D341Med (cell line): ENCODE measurements at places on chromosomes 3 and 15.

DNA sequence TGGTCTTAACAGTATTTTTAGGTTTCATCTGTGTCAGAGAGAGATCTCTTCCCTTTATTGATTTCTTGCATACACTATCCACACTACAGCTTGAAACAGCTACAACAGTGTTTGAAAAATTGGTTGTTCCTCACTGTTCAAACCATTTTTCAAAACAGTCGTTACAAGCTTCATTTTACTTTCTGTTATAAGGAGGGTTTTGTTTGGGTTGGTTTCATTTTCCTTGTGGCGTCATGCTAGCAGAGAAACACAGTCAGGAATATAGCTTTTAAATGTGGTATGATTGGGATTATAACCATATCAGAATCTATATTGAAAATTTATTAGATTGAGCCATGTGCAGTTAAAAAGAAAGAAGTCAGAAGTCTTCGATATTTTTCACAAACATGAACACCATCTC, 400.6 kb downstream of the ZBTB20 start:
- no peak for DNase-seq

- no peak for DNase-seq
Observed at GRCh38 chr3:82745544-82745943, 984.1 kb upstream of the GBE1 start.

- no peak for DNase-seq
Observed at GRCh38 chr15:40388941-40389823, 6.7 kb downstream of the KNSTRN start.

GRCh38 chr3:90184861-90185260, 1077.4 kb downstream of the EPHA3 start:
- no peak for DNase-seq

DNA sequence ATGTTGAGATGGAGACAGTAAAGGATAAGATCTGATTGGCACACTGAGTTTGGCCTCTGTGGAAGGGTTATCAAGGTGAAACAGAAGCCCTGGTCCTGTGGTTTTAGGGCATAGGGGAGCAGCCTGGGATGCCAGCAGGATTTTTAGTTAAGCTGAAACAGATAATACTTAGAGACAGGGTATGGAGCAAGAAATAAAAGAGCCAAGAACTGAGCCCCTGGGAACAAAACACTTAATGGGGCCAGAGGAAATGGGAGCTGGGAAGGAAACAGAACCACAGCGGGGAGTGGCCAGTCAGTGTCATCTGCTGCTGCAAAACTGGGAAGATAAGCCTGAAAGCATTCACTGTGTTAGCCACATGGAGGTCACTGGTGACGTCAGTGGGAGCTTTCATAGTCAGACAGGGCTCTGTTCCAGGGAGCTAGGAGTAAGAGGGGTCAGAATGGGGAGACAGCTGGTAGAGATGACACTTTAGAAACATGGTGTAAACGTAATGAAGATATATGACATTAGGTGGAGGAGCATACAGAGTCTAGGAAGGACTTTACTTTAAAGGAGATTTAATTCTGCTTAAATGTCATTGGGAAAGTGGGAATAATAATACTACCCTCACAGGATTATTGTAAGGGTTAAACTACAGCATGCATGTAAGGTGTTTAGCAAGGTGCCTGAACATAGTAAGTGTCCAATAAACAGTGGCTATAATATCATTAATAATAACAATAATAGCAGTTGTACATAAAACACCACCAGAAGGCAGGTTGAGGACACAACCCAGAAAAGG, 172.7 kb upstream of the CTNNB1 start:
- DNase-seq, result no peak

DNA sequence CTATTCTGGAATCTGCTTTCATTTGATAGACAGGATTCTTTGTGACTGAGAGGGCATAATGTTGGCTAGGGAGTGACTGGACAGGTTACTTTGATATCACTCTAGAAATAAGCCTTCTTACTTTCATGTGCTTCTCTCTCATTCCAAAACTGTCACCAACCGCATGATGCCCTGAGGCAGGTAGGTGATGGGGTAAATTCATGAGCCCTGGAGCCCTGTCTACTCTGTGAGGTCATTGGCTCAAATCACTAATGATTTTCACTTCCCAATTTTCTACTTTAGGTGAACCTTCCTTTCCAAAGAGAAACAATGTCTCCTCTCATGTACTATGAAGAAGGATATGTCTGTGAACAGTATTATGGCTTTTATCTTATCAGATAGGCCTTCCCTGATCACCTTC, 596.7 kb downstream of the TUSC7 start:
- DNase-seq, result no peak

DNA sequence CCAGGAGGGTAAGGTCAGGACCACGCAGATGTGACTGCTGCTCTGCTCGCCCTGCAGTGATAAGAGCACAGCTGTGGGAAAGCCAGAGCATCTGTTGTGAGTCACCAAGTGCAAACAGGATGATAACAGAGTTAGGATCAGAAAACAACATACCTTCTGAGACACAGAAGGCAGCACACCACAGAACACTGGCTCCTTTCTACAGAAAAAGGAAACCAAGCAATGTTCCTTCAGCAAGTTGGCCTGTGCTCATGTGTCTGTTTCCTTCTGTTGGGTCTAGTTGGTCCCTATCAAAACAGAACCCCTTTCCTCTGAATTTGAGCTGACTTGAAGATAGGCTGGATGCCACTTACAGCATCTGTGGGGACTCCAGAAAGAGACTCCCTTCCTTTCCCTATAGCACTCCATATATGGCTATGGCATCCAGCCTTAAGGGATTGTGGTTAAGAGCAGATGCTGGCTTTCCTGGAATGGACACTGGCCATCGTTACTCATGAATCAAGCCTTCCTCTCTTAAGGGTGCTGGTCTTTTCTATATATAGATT, 440.7 kb upstream of the THBS1 start:
- no peak for DNase-seq
